T-cell (primary cell): ENCODE measurements at places on chromosomes 1 and 21.

DNA sequence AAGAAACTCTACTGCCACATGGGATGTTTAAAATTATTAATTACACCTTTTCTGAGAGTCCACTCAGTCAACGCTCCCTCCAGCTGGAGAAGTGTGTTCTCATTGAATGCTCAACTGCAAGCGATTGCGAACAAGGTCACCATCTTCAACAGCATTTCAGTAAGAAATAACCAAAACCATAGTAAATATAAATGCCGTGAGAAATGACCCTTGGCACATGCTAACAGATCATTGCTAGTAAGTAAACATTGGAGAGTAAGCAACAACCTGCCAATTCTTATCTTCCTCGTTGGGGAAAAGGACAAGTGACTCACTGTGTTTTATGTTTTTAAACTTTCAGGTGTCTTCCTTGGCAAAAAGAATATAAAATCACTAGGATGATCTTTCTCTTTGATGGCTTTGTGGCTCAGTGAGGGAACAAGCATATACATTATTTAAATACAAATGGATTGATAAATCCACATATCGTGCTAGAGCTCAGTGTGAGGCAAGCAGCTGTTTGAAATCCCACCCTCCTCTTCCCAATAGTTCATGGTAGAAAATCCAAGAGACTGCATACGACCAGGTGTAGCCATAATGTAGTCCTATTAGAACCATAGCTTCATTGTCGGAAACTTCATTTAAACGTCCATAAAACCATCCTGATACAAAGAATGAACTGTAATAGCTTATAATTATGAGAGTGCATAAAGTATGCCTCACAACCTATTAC, 214.6 kb downstream of the GRIK1 start:
- no peak for DNase-seq

- DNase-seq: no peak
Observed at GRCh38 chr1:30472526-30472925, 250.9 kb downstream of the MATN1 start.

DNA sequence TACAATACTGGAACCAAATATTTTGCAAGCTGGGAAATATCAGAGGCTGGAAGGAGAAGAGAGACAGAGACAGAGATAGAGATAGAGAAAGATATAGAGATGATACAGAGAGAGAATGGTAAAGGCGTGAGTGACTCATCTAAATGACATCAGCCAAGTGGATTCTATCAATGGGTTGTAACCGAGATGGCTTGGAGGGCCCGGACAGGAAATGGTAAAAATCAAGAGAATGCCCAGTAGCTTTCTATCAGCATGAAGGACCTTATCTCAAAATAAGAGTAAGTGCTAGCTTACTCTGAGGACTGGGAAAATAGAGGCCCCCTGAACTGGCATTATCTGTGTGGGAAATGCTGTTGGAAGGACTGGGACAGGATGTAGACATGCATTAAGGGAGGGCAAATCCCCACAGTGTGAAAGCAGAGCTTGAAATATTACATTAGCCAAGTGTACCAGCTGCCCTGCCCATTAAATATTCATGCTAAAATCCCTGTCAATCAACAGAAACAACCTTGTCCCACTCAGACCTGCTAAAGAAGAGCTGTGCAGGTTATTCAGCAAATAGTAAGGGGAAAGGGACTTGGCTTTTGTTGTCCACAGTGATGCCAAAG, 76.6 kb upstream of the ZNF644 start:
- DNase-seq: no peak

DNA sequence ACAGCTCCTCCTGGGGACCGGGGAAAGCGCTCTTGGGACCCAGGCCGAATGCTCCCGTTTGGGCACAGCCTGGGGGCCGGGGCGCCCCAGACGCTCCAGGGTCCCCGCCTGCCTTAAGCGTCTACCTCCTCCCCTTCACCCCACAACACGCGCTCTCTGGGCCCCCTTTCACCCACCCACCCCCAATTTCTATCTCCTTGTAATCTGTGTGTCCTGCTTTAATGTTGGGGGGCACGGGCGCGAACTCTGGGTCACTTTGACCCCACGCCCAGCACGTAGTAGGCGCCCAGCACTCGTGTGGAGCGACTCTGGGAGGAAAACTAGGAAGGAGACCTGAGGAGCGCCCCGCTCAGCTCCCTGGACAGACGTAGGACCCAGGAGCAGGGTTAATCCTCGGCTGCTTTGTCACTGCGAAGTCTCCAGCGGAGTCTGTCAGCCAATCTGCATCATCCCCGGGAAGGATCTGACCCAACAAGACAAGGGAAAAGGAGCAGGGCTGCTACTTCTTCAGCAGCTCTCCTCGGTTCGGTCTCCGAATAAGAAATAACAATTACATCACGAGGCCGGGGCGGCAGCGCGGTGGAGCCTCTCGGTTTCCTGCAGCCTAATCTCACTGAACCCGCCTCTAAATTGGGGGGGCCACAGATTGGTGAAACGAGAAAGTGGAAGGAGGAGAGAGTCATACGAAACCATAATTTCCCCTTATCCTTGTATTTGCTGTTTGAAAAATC, 757 bp upstream of the NRIP1 start:
- DNase-seq: peak; percentile 68

DNA sequence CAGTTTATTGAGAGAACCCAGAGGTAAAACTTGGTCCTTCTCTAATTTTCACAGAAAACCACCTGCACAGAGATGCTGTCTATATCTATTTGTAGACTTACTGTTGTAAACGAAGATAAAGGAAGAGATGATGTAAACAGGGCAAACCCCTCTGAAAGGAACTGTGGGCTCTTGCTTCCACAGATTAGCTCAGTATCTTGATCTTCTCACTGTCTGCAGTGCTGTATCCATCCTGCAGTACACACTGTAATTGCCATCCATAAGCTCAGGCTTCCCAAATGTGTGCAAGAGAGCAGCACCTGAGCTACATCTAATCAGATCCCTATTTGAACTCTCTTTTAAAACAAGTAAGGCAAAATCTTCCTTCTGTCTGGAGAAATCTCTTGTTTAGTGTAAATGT, 16.6 kb upstream of the RWDD3 start:
- no peak for DNase-seq

GRCh38 chr1:7557301-7557891, 213.7 kb upstream of the VAMP3 start:
- DNase-seq: no peak
